ENCODE measurements at places on chromosomes 1 and 21.

DNA sequence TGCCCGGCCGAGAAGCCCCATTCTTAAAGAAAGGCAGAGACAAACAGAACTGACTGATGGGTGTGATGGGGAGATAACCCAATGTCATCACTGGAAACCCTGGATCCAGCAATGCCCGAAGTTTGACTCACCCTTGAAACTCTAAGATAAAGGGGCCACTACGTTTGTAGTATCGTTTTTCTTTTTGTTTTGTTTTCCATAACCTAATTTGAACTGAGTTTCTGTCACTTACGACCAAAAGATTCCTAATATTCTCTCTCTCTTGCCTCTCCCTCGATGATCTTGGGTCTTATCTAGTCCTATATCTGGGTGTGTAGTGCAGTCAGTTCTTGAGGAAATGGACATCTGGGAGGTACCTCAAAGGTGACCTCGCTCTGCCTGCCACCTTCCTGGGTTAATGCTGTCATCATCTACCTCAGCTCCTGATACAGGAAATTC, 57.8 kb upstream of the ID3 start:
- no peak for DNase-seq

DNA sequence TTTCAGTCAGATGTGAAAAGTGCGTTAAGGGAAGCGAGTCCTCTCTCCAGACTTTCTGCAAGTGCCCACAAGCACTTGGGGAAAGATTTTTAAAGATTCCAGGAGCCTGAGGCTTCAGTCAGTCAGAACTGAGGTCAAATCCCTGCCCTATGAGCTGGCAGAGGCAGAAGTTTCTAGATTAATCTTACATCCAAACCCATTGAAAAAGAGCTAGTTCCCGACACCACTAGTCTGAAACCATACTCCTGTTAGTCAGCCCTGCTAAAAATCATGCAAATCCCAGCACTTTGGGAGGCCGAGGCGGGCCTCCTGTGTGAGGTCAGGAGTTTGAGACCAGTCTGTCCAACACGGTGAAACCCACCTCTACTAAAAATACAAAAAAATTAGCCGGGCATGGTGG, 21.0 kb downstream of the RSPH1 start:
- DNase-seq: no peak

DNA sequence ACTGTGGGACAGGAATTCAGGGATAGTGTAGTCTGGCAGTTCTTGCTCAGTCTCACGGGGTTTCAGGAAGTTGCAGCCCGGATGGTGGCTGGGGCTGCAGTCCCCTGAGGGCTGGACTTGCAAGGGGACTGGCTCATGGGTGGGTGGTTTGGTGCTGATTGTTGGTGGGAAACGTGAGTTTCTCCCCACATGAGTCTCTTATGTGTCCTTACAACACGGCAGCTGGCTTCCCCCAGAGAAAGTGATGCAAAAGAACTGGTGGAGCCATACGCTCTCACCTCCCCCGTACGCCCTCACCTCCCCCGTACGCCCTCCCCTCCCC, 64.9 kb downstream of the EVA1C start:
- DNase-seq: no peak

GRCh38 chr1:27931184-27931583, 3.6 kb upstream of the SMPDL3B start:
- no peak for DNase-seq

DNA sequence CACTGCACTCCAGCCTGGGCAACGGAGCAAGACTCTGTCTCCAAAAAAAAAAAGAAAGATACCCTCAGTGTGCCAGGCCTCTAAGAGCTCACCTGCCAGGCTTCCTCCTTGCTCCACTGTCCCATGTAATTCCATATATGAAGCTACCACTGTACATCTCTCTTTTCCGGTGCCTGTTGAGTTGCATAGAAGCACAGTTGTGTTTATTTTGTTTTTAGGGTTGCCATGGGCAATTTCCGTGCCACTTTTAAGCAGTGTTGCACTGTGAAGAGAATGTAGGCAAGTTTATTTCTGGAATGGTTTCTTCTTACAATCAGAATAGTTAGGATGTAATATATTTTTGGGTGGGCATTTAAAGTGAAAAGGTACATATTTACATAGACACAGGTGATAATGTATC, 23.3 kb downstream of the MR1 start:
- no peak for DNase-seq

GRCh38 chr1:231814021-231814420, 187.4 kb downstream of the DISC1 start:
- no peak for DNase-seq

- no peak for DNase-seq
Measured at GRCh38 chr1:217896490-217896889, 265.3 kb downstream of the SPATA17 start.

GRCh38 chr1:69535490-69535889, 32.2 kb upstream of the LRRC7 start:
- DNase-seq: no peak

GRCh38 chr21:41480086-41480690, 27.8 kb downstream of the TMPRSS2 start:
- no peak for DNase-seq

- no peak for DNase-seq
Measured at GRCh38 chr21:29557200-29557599, 258.5 kb downstream of the BACH1 start.

GRCh38 chr1:191290441-191290840, 812.8 kb upstream of the BRINP3 start:
- DNase-seq: no peak

DNA sequence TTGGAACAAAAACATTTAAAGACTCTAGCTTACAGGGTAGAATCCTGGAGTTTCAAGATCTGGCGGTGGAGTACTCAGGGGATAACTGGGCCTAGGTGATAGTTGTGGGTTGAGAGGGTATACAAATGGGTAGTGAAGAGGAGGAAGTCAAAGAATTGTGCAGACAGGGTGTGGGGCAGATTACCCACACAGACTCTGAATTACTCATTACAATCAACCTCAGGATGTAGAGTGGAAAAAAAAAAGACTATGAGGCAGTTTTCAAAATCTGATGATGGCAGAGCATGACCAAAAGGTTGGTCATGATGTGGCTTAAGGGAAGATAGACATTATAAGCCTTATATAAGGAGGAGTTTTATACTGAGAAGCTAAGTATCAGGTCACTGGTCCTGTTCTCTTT, 44.1 kb upstream of the GLIS1 start:
- no peak for DNase-seq

DNA sequence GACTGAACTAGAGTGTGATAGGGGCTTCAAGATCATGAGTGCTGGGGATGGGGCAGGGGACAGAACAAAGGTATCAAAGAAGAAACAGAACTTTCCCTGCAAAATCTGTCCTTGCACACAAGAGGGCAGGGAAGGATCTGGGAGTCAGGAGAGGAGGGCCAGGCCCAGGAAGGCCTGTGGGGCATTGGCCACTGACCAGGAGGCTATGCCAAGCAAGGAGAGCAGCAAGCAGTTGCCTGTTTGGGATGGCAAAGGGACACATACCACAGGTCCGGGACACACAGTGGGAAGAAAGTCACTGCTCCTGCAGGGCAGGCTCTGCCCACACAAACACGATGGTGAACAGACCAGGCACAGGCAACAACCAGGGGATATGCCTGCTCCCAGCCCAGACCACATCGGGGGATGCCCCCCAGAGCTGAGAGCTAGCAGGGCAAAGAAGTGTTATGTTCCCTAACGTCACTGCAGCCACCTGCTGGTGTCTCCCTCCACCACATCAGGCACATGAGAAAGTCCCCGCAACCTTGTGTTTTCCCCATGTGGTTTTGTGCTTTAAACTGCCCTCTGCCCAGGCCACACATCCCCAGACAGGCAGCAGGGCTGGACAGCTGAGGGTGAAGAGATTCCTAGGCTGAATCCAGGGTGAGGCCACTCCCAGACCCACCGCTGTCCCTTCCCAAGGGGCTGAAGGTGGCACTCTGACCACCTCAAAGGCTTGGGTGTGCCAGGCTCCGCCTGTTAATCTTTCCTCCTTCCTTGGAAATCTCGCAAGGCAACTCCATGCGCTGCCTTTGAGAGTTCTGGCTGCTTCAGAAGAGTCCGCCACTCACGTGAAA, 53.6 kb downstream of the KIF21B start:
- no peak for DNase-seq

DNA sequence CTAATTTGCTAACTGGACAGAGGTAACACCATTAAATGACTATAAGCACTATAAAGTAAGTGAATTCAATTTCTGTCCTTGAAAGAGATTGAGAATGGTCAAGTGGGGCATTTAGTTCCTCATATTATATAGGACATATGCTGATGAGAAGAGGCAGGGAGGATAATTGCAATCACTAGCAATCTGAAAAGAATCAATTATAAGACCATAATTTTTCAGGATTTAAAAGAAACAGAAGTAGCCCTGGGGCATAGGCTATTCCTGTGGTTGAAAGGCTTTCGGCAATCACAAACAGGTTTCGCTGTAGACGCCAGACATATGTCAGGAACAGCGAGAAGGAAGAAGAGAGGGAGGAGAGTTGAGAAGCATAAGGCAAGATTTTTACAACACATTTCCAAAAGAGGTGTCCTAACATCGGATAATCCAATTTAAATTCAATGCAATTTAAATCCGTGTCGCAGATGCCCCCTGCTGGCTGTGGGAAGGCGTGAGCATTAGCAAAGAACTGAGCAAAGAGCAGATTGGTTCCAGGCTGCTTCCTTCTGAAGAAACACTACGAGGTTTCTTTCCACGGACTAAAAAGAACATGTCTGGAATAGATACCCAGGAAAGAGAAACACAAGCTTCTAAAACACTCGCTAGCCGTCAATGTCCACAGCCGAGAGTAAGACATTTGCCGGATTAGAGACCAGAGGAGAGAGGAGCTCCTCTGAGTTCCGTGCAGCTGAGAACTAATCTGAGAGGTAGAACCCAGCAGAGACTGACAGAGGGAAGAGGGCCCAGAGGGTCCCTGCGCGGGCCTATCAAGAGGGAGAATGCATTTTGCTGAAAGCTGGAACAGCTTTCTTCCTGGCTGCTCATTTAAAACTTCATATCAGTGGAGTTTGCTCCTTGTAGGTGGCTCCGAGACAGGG, 27.9 kb downstream of the RGS5 start:
- DNase-seq: peak; percentile 36

DNA sequence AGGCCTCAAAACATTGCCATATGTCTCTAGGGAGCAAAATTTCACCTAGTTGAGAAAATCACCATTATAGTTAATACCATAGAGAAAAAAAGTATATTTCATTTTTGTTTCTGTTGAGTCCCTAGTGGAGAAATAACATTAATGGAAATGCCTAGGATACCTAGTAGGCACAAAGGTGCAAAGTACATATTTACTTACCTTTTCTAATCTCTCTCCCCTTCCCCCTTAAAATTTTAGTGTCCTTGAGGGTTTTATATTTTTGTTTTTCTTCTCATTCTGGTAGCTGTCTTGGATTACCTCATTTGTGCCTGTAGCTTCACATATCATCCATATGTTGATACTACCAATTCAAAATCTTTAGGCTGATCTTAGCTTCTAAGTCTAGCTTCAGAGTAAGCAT, 127.0 kb downstream of the MAGI3 start:
- no peak for DNase-seq

- peak; percentile 82 for DNase-seq
Measured at GRCh38 chr1:906600-907420, 16.9 kb upstream of the SAMD11 start.

DNA sequence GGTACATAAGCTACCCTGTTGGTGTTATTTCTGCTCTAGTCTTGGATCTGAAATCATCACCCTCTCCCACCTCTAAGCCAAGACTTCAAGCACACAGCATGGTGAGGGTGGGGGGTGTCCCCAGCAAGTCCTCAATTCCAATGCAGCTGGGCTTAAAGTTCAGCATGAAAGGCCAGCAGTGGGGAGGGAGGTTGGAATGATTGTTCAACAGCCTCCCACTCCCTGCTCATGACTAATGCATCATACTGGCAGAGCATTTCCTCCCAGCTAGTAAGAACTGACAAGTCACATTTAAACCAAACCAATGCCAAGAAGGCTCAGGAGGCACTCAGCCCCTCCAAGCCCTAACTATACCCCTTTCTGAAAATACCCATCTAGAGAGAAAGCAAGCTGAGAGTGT, 50.1 kb downstream of the TIAM1 start:
- no peak for DNase-seq

DNA sequence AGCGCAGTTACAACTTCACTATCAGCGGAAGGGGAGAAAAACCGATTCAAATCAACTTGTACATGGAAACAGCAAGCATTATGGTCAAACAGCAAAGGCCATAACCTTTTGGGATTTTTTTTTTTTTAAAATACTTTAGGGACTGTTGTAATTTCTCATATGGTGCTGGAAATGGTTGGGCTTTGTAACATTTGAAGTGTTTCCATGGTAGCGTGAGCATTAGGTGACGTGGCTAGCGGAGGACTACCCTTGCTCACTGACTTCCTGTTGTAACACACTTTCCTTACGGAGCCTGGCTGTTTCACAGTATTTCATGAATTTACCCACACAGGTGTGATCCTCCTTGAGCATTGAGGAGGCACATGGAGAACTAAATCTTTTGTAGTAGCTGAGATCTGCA, 269.5 kb downstream of the TM2D1 start:
- DNase-seq: no peak

DNA sequence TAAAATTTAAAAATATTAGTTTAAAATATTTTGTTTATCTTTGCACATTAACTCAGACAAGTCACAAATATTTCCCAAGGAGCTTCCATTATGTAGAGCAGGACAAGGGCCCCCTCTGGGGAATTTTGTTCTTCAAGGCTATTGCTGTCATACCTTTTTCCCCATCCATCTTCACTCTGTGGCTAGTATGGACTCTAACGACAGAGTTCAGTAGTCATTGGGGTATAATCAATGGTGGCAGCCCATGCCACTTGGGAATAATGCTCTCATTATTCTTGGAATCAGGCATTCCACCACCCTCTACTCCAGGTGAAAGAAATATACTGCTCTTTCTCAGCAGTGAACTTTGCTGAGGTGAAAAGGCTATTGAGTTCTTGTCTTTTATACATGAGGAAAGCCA, 38.5 kb upstream of the ERO1B start:
- no peak for DNase-seq

DNA sequence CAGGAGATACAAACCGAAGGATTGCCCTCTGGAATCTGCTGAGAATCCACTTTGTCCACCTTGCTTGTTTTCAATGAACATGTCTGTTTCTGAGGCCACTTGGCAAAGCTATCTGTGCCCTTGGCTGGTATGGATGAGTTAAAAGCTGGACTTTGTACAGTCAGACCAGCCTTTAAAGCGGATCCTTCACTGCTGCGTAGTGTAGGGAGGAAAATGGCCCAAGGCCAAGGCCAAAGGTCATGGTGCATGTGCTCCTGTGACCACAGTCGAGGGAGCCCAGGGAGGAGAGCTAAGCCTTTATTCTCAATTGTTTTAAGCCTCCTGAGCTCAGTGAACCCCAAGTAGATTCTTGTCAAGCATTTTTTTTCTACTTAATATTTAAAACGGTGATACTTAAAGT, 37.0 kb downstream of the KCNJ15 start:
- no peak for DNase-seq

- peak; percentile 32 for DNase-seq
Measured at GRCh38 chr1:44571712-44572571, 102.3 kb downstream of the TMEM53 start.

DNA sequence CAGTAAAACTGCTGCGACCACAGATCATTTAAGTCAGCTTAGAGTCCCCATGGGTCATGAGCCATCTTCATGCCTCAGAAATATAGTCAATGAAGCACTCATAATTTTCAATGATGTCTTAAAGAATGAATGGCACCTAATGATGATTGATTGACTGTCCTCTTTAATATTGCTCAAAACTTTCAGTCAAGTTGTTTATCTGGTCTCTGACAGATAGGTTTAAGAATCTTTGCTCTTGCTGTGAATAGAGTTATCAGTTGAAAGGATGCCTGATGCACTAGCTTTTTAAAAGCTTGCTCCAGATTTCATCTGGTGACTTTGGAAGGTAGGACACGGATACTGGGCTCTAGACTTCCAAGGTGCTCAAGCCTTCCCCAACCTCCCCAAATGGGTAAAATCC, 45.1 kb downstream of the COLGALT2 start:
- DNase-seq: no peak

Data from Kasumi-1 (cell line).